Activated naive CD8-positive, alpha-beta T cell treated with anti-CD3 and anti-CD28 coated beads, Interleukin-2, amount 10 ng/mL, durations not matched to agents 7 days and 5 days (primary cell): ENCODE measurements at places on chromosomes 3 and 15.

DNA sequence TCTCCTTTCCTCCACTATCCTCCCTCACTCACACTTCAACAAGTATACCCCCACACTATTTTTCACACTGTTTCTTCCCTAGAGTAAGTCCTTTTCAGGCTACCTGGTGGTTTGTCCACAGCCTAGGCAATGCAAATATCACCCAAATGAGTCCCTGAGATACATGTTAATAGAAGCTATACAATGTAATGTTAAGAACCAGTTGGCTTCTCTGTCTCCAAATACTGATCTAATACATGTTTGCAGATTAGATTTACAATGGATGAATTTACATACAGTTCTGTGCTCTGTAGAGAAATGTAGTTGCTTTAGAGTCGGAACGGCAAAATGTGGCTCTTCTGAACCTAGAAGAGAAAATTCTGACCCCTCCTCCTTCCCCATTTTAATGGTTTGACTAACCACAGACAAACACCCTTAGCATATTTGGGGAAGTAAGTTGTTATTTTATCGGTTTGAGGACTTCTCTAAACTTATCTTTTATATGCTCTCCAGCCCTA, 63.6 kb upstream of the MBNL1 start:
- no peak for DNase-seq

- DNase-seq = no peak
These were observed 14.6 kb upstream of the ATP10A start for GRCh38 chr15:25877681-25878080.

DNA sequence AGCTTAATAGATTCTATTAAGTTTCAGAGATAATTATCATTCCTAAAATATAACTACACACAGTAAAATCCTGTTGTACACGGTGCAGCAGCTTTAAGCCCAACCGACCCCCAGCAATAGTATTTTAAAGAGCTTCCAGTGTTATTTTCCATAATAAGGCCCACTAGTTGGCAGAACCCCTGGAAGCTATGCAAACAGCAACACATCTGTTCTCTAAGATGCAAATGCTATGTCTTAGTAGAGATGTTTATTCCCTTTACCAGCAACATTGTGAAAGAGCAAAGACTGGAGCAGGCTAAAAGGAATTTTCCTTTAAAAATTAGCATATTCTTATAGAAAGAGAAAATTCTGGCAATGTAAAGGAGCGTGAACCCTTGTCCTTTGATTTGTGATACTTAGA, 819.7 kb upstream of the ALCAM start:
- DNase-seq = no peak

- no peak for DNase-seq
These were observed 4.0 kb upstream of the SATB1 start for GRCh38 chr3:18428991-18429745.

GRCh38 chr3:168267179-168267578, 171.5 kb upstream of the GOLIM4 start:
- no peak for DNase-seq

- DNase-seq = no peak
These were observed 23.6 kb upstream of the DUSP7 start for GRCh38 chr3:52079958-52080357.
